ENCODE measurements at places on chromosomes 5 and 9. TPM values are rescaled to one million over a fixed set of nuclear protein-coding genes. Genes with fewer than 3 reads are reported as not detected.
A peak's percentile ranks its signal among the peaks of the same experiment; 100 is the strongest.

DNA sequence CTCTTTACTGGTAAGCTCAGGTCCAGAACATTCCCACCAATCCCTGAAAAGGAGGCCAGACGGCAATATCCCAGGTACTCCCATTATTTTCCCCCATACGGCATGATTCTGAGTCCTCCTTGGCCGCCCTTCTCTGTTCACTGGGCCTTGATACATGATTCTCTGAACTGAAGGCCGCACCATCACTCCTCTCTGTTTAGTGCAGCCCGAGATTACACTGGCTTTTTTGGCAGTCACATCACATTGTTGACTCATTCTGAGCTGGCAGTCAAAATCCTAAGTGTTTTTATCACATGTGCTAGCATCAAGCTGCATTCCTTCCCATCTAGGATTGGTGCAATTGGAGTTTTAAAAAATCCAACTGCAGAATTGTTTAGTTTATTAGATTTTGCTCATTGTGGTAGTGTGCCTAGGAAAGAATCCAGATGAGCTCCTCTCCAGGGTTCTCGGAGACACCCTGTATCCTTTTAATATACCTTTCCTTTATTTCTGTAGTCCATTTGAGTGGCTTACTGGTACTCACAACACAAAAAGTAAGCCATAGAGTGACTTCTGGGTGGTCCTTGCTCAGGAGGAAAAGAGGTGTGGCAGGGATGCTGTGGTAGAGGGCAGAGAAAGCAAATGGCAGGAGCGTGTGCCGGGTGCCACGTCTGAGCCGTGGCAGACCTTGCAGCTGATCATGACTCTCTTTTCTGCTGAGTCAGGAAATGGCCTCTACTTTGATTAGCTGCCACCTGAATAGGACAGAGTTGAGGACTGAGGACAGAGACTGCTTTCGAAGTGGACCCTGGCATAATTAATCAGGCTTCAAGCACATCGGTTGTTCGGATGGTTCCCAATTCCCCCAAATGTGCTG is 121.1 kb upstream of the IL12B start:
- DNase-seq, result no peak

DNA sequence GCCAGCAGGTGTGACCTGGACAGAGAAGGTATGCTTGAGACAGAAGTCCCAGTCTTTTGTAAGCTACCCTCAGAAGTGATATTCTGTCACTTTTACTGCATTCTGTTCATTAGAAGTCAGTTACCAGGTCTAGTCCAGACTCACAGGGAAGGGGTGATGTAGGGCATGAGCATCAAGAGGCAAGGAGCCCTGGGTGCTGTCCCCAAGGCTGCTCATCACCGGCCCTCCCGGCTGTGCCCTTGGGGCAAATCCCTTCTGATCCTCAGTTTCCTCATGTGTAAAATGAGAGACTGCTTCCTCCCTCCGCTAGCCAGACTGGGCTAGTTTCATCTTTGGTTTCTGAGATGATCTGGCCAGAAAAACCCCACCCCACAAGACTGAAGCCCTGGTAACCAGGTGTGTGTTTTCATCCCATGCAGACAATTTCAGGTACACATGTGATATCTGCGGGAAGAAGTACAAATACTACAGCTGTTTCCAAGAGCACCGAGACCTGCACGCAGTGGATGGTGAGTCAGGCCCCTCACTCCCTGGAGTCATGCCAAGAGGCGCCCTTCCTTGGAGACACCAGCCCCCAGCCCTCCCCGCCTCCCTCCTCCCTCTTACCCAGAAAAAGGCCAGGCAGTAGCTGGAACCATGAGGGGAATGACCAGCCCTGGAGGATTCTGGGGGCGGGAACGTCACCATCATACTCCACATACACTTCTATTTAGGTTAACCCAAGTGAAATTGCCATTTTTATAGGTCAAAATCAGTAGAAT is 71.0 kb downstream of the AMBP start:
- DNase-seq, result no peak

DNA sequence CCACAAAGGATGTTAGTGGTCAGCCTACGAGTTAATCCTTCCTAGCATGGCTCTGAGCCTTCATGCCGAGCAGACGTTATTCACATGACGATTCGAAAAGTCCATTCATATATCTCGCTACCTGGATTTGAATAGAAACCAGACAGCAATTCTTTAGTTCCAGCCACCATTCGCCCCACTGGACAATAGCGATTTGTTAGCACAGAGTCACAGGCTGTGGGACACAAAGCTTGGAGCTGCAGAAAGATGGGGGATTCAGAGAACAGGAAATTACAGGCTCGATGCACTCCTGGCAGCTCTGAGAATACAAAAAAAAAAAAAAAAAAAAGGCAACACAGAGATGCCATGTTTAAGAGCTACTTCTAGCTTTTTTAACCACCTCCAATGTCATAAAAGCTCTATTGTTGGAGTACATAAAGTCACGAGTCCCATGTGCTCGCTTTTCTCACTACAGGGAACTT is 110.7 kb downstream of the NR6A1 start:
- peak; percentile 83 for DNase-seq

GRCh38 chr5:61348447-61348846 is 16.4 kb downstream of the ZSWIM6 start:
- DNase-seq, result no peak

DNA sequence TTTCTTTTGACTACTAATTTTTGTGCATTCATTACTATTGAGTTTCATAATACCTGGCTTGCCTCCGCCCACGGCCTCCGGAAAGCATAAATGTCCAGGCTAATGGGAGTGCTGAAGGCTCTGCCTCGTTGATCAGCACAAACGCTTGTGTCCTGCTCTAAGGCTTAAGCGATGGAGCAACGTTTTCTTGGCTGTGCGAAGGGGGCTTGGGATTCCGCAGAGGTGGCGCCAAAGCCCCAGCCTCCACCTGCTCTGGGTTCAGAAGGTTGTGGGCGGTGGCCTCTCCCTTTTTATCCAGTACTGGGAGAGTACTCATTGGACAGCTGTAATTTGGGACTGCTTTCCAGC is 19.7 kb downstream of the ANXA2R start:
- DNase-seq, result peak; percentile 70

- no peak for DNase-seq
These were observed 197.4 kb downstream of the WDR70 start for GRCh38 chr5:37576552-37576951.

DNA sequence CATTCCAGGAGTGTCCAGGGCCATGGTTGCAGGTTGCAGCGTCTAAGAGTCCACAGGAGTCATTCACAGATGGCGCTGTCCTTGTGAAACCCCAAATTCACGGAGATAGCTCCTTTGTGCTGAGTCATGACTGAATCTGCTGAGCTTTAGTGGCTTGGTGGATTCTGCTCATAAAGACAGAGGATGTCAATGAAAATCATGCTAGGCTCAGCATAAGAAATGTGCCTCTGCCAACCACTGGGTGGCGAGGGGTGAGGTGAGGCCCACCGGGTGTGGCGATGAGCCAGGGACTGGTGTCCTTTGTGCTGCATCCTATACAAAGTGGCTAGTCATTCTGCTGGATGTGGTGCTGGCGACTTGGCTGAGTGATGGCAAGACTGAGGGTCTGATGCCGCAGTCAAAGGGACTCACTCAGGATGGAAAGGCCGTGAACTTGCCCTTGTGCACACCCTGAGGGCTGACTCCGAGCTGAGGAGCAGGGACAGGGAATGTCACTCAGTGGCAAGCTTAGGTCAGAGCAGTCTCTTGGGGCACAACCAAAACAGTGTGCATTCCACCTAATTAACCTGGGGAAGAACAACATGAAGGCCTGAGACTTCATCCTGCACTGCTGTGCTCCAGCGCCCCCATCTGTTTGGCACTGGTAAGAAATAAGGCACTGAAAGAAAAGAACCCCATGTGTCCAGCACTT is 71.5 kb downstream of the DAP start:
- peak; percentile 66 for DNase-seq

DNA sequence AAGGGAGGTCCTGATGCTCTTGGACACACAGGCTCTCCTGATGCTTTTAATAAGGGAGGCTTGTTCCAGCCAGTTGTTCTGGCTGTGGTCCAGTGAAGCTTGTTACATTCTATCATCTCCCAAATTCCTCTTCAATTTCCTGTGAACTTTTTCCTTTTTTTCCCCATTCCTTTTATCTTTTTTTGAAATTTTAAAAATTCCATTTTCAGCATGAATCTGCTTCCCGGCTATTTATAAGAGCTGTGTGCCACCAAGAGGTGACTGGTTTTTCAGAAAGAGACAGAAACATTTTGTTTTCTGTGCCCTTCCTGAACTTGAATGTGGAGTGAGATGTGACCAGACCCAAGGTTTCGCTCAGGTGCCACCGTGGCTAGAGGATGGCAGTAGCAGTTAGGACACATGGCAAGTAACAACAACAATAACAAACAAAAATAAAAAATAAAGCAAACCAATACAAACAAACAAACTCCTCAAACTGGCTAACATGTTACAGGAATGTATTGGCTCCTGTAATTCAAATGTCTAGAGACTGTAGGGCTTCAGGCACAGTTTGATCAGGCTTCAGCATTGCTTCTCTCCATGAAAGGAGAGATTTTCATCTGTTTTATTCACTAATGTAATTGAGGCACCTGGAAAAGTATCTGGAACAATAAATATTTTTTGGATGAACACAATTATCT is 121.1 kb downstream of the BOD1 start:
- DNase-seq, result no peak

GRCh38 chr9:88802533-88802932 is 188.7 kb upstream of the S1PR3 start:
- DNase-seq, result no peak

The FAM78A gene
- 0.32 TPM for total RNA-seq

DNA sequence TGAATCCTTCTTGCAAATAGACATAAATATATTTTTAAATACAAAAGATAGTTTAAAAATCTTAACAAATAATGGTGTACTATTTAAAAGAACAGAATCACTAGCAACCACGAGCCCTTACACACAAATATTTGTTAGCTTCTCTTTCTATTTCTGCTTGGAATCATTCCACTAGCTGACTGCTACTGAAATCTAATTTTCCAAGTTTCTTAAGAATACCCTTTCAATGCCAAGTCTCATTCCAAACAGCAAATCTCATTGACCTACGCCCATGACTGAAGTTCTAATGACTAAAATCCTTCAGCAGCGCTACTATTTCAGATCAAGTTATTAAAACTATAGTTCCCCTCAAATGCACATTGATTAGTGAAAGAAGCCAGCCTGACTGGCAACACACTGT is 13.2 kb upstream of the PPP1R2B start:
- no peak for DNase-seq

DNA sequence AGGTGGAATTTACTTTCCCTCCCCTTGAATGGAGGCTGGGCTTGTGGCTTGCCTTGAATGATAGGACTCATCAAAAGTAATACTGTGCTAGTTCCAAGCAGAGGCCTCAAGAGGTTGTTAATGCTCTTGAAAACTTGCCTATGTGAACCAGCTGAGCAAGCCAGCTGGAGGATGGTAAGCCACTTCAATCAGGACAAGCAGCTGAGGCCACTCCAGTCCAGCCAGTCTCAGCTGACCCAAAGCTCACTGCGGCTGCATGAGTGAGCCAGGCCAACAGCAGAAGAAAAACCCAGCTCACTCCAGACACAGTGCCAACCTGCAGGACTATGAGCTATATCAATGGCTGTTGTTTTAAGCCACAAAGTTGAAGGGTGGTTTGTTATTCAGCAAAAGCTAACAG is 182.8 kb downstream of the MCTP1 start:
- DNase-seq, result peak; percentile 8

DNA sequence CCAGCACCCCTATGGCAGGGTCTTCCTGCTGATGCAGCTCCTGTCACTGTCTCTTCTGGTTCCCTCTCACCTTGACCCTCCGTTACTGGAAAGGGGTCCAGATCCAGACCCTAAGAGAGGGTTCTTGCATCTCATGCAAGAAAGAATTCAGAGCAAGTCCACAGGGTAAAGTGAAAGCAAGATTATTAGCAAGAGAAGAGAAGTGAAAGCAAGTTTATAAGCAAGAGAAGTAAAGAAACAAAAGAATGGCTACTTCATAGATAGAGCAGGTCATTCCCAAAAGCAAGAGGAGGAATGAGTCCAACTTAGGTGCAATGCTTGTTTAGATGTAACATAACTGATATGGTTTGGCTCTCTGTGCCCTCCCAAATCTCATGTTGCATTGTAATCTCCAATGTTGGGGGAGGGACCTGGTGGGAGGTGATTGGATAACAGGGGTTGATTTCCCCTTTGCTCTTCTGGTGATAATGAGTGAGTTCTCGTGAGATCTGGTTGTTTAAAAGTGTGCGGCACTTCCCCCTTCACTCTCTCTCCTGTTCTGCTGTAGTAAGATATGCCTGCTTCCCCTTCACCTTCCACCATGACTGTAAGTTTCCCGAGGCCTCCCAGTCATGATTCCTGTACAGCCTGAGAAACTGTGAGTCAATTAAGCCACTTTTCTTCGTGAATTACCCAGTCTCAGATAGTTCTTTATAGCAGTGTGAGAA is 183.3 kb downstream of the MED10 start:
- DNase-seq, result no peak

The ARSI gene
- total RNA-seq, result 4.2 TPM

GRCh38 chr5:102720969-102721368 is 34.1 kb upstream of the PAM start:
- DNase-seq, result no peak

The UGT3A1 gene
- 5.6 TPM for total RNA-seq

- peak; percentile 20 for DNase-seq
These were observed 229.9 kb downstream of the DOCK8 start for GRCh38 chr9:444528-444927.

The MINAR2 gene
- not detected for total RNA-seq

- DNase-seq, result no peak
These were observed 45.8 kb upstream of the RICTOR start for GRCh38 chr5:39120052-39120420.

The ANKDD1B gene
- total RNA-seq, result 0.60 TPM

DNA sequence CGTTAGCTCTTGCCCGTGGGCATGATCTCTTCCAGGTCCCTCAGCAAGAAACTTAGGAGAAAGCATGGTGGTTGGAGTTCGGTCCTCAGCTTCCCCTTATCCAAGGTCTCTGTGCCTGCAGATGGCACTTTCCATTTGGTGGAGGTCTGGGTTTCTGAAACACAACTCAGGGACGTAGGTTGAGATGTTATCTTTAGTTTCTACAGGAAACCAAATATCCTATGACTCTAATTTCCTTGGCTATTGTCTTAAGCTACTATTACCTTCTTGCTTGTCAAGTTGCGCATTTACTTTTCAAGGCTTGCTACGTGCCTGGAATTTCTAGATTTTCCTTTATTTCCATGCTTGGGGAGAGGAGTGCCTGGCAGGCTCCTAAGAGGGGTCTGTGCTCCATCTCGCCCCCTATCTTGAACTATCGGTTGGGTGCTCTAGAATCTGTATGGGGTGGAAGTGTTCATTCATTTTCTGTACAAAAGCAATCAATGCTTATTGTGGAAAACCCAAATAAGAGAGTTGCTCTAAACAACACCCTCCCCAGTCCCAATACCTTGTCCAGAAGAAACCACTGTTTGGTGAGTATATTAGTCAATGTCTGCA is 32.9 kb upstream of the KCNIP1 start:
- DNase-seq, result no peak

GRCh38 chr5:80204808-80205614 is 50.8 kb downstream of the SERINC5 start:
- DNase-seq, result peak; percentile 58

DNA sequence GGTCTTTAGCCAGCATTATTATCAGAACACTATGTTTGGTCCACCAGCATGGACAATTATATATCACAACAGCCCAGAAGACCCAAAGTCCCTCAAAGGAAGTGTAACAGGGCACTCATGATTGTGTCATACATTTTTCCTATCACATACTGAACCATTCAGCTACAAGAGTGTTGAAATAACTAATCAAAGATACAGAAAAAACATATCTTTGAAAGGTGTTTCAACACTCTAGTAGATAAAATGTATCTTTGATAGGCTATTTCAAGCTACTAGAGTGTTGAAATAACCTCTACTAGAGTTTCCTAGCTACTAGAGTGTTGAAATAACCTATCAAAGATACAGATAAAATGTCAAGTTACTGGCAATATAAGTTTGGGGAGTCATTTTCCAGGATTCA is 545.0 kb downstream of the PRR16 start:
- no peak for DNase-seq

The TSSK1B gene
- total RNA-seq, result not detected

Data from neural progenitor cell (in vitro differentiated cells).